ENCODE measurements at places on chromosomes 12 and 14.

DNA sequence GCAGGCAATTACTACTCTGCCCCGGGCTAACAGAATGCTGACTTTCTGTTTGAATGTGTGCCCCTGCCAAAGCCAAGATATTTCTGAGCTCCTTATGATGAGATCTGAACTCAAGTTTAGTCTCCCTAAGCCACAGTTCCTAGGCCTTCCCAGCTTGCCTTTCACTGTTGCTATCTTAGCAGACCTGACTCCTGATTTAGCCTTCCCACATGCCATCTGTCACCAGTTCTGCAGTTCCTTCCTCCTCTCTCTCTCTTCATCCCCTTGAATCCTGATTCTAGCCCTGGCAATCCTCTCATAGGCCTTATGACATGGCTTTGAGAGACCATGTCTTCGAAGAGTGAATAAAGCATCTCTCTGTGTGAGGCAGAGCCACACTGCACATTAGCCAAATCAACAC lies 12.5 kb upstream of the SAMD4A start:
- DNase-seq: no peak

- no peak for DNase-seq
Observed at GRCh38 chr12:80156306-80156705, 57.0 kb downstream of the OTOGL start.

GRCh38 chr12:120466560-120467315 lies 2.8 kb downstream of the SRSF9 start:
- DNase-seq: no peak

- no peak for DNase-seq
Observed at GRCh38 chr12:117109943-117110635, 10.9 kb upstream of the TESC start.

DNA sequence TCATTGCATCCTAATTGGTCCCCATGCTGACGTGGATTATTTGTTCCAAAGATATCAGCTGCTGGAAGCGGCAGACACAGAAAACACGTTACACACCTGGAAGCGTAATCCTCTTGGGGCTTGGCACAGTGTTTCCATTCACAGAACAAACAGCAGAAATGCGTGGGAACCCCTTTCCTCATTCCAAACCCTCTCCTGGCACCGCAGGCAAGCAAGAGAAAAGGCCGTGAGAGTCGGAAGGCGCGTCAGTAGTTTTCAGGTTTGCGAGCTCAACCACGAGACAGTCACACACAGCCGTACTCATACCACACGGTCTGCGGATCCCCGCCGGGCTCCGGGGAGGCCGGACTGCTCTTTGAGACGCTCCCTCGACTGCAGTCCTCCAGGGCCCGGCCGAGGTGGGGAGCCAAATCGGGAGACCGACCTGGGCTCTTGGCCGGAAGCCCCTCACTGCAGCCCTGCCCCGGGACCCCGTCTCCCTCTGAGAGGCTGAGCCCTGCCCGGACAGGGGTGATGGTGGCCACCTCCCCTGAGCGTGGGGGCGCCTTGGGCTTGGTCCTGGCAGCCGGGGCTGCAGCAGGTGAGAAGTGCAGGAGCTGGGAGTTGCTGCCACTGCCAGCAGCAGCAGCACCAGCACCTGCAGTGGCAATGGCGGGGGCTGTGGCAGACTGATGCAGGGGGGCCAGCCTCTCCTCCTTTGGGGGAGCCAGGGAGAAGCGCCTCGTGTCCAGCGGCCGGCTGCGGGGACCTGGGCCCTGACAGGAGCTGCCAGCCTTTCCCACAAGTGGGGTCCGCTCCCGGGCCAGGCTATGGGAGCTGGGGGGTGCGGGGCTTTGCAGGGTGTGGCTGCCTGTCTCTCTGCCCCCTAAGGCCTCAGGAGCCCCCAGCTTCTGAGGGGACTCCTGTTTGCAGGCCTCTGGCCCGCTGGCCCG lies 28.1 kb upstream of the GPR68 start:
- no peak for DNase-seq

GRCh38 chr12:27521066-27521465 lies 2.9 kb upstream of the PPFIBP1 start:
- no peak for DNase-seq

- no peak for DNase-seq
Observed at GRCh38 chr14:104202259-104203070, 64.1 kb downstream of the KIF26A start.

GRCh38 chr12:12731785-12732184 lies 14.6 kb downstream of the CDKN1B start:
- DNase-seq: no peak

- DNase-seq: no peak
Observed at GRCh38 chr14:33369041-33369440, 430.4 kb downstream of the NPAS3 start.

DNA sequence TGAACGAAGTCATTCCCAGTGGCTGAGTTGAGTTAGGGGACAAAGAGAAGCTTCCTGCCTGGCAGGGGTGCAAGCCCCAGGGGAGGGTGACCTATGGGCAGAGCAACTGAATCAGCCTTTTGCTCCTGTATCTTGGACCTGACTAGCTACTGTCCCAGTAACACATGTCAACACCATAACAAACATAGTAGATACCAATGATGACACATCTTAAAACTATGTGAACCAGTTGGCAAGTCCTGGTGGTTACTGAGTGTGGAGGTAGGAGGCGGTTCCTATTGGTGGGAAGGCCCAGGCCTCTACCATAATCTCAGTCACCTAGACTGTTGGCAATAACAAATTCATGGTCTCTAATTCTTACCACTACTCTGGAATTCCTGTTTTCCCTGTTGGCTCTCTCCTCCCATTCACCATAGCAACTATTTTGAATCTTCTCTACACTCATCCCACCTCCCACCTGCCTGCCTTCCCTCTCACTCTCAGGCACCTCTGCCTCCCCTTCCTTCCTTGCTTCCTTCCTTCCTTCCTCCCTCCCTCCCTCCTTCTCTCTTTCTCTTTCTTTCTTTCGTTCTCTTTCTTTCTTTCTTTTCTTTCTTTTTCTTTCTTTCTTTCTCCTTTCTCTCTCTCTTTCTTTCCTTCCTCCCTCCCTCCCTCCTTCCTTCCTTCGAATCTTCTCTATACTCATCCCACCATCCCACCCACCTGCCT lies 8.1 kb upstream of the P2RX7 start:
- DNase-seq: no peak

DNA sequence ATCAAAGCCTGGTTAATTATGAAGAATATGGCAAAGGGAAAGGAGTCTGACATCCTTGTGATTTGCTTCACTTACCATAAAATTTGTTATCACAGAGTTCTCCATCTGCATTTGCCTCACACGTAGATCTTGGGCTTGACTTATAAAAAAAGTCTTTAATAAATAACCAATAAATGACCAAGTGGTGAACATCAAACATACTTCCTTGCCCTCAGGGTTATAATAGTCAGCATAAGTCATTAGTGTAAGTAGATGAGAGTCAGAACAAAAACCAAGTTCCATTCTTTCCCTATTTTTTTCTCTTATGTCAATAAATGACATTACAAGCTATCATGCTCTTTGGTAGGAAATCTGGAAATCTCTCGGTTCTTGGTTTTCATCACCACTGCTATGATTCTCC lies 635.4 kb upstream of the ATXN7L3B start:
- no peak for DNase-seq

DNA sequence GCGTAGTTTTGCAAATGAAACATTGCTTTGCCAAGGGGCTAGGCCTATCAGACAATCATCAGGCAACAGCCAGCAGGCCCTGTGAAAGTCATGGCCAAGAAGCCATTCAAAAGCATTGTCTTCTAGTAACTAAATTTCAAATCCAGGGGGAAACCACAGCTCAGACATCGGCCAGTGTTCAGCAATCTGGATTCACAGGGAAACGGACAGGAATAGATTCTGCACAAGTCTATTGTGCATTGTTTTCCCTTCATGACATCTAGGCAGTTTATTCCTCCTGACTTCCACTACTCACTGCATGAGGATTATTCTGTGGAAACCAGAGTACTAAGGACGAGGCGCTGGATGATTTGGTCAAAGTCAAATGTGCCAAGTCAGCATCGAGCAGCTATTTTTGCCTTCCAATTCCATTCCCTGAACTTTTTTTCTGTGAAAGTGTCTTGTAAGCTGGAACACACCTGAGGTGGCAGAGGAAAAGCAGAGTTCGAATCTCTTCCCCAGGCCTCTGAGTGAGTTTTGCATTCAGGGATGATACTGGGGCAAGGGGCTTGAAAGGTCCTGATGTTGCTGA lies 75.4 kb downstream of the VCPKMT start:
- DNase-seq: no peak

GRCh38 chr12:38890102-38890855 lies 15.1 kb downstream of the CPNE8 start:
- DNase-seq: no peak

DNA sequence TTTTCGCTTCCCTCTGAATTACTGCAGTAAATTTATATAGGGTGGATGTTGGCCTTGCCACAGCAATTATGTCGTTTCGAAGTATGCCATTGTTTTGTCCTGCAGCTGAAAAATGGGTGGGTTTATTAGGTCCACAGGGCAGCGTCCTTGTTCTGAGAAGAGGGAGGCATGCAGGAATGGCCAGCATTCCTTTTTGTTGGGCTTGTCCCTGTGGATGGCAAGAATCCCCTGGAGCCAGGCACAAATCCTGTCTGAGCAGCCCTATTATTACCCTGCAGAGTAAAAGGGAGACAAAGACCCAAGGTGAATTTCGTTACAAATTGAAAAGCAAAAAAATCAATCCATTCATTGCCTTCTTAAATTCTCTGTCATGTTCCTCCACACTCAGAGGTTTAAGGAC lies 88.1 kb downstream of the CHST11 start:
- no peak for DNase-seq

- DNase-seq: no peak
Observed at GRCh38 chr14:27184427-27184826, 586.6 kb upstream of the NOVA1 start.

DNA sequence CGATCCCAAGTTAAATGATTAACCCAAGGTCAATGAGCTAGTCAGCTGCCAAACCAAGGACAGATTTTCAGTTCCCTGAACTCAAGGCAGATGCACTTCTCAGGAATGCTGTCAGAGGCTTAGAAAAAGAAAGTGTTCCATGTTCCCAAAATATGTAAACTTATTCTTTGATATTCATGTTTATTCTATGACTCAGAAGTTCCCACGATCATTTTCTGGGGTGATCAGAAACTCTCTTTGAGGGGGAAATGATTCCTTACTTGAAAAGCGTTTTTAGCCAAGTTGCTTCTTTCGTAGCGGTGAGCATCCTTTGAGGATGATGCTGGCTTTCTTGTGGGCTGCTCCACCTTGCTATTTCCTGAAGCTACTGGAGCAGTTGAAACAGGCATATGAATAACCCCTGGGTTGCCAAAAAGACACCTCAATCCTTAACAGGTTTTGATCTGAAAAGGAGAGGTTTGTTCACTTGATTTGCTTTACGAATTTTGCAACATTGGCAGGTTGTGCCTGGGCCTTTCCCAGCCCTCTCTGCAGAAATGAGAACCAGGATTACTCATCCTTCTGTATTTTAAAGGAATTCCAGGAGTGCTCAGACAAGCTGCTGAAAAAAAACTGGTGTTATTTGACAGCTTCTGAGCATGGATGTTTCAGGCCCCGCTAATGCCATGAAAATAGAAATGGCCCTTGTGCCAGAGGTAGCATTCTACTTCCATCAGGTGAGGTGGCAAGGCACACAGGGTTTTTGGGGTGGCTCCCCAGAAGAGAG lies 121.4 kb upstream of the HIF1A start:
- DNase-seq: no peak

DNA sequence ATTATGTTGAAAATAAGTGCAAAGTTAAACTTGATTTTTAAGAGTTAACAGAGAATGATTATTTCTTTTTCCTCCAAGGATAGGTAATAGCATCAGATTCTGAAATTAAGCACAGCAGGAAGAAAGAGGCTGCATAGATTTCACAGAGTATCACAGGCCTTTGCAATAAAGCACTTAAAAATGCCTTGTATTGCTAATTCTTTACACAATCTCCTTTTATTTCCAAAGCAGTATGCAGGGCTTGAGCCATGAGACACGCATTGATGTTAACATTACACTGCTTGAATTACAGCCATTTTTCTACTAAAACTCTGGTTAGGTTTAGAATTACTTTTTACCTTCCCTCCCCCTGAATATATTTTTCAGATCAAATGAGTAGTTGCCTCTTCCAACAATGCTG lies 398.3 kb downstream of the BCAT1 start:
- no peak for DNase-seq

DNA sequence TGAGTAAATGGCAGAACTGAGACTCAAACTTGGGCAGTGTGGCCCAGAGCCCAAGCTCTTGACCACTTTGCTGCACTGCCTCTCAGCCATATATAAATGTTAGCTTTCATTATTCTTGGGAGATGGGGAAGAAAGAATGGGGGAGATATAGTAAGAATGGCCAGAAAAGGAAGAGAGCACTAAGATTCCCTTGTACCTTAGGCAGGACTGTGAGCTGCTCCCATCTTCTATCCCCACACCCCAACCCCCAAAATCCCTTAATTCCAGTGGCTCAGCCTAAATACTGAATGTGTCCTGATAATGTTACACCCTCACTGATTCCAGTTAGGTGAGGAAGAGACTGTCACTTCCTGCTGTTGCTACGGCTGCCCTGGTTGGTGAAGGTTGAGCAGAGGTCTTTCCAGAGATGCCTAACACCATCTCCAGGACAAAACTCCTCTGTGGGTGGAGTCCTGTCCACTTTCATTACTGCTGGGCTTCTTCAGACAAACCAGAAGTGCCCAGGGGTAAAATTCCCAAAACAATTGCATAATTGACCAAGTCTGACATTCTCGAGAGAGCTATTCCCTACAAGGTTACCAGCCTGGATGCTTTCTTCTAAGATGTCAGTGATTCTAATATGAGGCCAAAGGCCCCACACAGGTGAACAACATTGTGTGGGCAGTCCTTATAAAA lies 51.8 kb downstream of the GNG2 start:
- DNase-seq: no peak

DNA sequence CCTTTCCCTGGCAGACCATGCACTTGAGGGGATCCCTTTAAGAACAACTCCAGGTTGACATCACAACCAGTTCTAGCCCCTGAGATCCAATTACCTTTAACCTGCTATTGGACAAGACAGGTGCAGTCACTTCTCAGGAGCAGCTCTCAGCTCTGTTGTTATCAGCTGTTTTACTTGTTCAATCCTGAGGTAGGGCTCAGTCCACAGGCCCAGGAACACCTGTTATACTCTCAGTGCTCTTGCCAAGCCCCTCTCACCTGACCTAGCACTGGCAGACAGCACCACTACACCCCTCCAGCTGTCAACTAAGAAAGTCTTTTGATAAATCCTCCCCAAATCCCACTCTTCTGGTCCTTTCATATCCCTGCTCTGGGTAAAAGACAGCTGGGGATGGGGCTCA lies 163.9 kb upstream of the TMTC2 start:
- DNase-seq: no peak

GRCh38 chr14:22007363-22007762 lies 333.7 kb upstream of the OR4E1 start:
- DNase-seq: no peak

- no peak for DNase-seq
Observed at GRCh38 chr14:31418440-31418839, 1.9 kb downstream of the HEATR5A start.

- DNase-seq: peak; percentile 75
Observed at GRCh38 chr12:14774906-14775635, 28.2 kb downstream of the WBP11 start.

- no peak for DNase-seq
Observed at GRCh38 chr12:46266382-46266791, 2.5 kb downstream of the SLC38A1 start.

- DNase-seq: no peak
Observed at GRCh38 chr14:65495196-65495595, 82.7 kb downstream of the FUT8 start.
